ENCODE measurements at places on chromosomes 11 and 22. TPM values are rescaled to one million over a fixed set of nuclear protein-coding genes. Genes with fewer than 3 reads are reported as not detected.
A peak's percentile ranks its signal among the peaks of the same experiment; 100 is the strongest.

GRCh38 chr11:94938095-94939055 is 35.0 kb downstream of the CWC15 start:
- peak; percentile 79 for DNase-seq

The MMP12 gene
- not detected for total RNA-seq

- DNase-seq = no peak
These were observed 30.4 kb downstream of the STIM1 start for GRCh38 chr11:3885855-3886254.

DNA sequence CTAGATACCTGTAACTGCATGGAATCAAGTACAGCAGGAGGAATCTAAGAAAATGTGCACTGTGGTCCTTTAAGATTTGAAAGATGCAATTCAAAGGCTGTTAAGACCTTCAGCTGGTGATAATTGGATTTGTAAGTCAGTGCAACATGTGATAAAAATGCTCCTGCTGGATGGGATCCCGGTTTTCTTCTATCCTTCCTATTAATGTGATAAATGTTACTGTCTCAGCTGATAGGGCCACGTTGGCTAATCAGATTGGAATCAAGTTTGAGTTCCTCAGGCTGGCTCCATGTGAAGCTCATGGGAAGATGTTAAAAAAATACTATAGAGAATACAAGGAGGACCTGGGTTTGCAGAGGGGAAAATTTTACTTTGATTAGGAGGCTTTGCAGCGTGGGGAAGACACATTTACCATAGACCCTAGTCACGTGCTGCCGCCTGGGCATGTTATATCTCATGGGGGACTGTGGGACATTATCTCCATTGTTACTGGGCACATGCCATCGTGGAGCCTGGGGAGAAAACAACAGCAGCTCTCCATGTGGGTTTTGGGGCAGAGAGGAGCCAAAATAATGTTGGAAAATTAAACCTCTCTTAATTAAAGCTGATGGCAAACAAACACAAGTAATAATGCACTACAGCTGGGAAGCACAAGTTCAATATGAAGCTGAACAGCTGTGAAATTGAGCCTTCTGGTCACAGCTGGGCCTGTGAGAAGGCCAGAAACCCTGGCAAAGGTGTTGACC is 652.5 kb downstream of the NTM start:
- DNase-seq = no peak

- DNase-seq = no peak
These were observed 1.4 kb downstream of the MICAL2 start for GRCh38 chr11:12111549-12112520.

The SLC7A4 gene
- 20.4 TPM for total RNA-seq

DNA sequence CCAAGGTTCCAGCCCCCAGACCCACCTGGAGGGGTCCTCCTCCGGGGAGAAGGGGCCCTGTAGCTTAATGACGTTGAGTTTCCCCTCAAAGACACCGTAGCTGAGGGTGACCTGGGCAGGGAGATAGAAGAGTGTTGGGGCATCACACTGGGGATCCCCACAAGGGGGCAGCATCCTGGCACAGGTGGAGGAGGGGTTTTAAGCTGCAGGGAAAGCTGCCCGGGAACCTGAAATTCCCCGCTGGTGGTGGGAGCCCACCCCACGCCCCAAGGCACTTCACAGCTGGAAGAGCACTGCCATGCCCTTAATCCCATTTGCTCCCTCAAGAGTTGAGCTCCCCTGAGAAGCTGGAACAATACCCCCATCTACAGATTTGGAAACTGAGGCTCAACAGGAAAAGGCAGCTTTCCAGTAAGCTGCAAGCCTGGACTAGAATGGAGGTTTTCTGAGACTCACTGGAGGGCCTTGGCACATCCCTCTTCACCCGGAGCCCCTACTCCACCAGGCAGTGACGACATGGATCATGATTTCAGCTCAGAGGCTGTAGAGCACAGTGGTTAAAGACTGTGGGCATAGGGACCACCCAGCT is 13.7 kb downstream of the MFNG start:
- no peak for DNase-seq

- DNase-seq = no peak
These were observed 616.5 kb downstream of the BRD1 start for GRCh38 chr22:49211176-49211575.

The MAP6 gene
- 15.8 TPM for total RNA-seq

The PGM2L1 gene
- 8.4 TPM for total RNA-seq

GRCh38 chr11:70192666-70193410 is 10.3 kb upstream of the FADD start:
- peak; percentile 34 for DNase-seq

The ALDH3B2 gene
- not detected for total RNA-seq

The MMP11 gene
- total RNA-seq = 7.6 TPM

The GPHA2 gene
- total RNA-seq = not detected

The DGKZ gene
- 123 TPM for total RNA-seq

DNA sequence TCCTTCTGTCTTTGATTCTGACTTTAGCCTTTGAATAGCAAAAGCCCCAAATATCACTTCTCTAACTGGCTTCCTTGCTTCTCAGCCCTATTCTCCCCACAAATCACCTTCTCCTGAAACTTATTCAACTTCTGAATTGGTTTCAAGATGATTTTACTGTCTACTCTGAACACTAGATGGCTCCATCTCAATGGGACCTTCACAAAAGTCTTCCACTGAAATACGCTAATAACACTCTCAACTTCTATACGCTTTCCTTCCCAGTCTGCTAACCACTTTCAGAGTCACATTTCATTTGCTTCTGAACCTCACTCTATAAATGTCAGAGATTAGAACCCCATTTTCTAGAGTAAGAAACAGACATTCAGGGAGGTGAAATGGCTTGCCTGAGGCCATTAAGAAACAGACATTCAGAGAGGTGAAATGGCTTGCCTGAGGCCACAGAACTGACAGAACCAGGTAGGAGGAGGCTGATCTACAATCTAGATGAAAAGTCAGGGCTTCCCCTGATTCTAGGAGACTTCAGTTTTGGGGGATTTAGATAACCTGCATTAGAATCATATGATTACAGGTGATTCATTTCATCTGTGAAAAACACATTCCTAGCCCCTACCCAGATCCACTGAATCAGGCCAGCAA is 20.6 kb downstream of the MORC2 start:
- DNase-seq = no peak

- DNase-seq = no peak
These were observed 23.7 kb upstream of the MS4A6A start for GRCh38 chr11:60206616-60207015.

DNA sequence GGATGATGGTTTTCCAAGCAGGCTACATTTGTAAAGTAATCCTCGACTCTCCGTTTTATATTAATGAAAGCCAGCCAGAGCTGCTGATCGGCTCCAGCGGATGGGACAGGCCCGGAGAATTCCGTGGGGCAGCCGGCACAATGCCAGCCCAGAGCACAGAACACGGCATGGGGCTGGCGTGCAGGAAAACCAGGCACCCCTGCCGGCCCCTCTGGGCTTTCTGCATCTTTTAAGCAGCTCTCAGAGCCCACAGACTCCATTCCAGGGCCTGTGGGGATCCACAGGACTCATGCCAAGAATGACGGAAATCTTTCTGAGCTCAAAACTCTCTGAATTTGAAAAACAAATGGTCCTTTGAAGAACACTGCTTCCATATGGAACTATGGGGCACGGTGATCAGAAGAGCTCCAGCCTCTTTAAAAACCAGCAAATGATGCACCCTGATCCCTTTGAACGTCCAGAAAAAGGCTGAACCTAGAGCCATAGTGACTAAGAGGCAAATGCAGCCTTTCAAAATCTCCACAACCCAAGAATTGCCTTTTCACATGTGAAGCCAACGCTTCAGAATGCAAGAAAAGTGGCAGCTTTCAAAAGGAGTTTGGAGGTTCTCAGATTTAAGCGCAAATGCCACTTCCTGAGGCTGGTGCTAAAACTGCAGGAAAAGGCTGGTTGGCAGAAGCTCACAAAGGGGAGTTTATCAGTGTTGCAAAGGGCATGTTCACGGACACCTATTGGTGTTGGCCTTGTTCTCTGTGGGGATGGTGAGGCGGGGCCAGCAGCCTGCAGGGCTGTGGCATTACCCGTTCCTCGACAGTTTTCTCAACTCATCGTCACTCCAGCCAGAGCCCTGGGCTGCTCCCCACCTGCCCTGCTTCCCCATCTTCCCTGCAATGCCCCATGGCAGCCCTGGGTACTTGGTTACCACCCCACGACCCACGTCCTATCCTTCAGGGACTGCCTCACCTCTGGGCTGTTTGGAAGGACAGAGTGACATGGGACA is 212.5 kb downstream of the CTTN start:
- DNase-seq = no peak

DNA sequence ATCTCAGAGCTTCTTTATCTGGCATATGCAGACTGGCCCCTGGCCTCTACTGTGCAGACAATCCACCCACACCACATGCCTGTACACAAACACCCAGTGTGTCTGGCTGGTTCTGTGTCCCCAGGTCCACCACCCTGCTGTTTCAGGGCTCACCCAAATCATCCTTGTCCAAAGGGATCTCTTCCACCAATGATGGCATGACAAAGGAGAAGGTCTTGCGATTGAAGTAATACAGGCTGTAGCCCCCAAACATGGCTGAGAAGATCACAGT is 1.7 kb downstream of the SLC37A4 start:
- DNase-seq = no peak

GRCh38 chr11:33532720-33533385 is 167.8 kb downstream of the C11orf91 start:
- DNase-seq = no peak

The OSBP2 gene
- 0.53 TPM for total RNA-seq

DNA sequence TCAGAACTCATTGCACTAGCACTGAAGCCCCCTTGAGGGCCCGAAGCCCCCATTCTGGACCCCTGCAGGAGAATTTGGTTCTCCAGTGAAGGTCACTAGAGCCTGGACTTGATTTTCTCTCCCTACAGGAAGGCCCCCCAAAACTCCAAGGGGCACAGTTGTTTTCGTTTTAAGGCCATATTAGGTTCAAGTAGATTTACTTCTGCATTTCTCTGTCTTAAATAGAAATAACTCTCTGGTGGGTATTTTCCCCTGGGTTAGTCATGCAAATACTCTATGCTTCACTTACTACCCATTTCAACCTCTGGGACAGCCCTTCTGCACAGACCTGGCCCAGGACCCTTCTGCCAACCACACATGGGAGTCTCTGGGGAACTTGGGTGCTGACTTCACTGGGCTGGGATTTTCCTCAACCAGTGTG is 41.6 kb downstream of the WEE1 start:
- peak; percentile 62 for DNase-seq

- DNase-seq = no peak
These were observed 171.2 kb downstream of the OPCML start for GRCh38 chr11:133360860-133361688.

DNA sequence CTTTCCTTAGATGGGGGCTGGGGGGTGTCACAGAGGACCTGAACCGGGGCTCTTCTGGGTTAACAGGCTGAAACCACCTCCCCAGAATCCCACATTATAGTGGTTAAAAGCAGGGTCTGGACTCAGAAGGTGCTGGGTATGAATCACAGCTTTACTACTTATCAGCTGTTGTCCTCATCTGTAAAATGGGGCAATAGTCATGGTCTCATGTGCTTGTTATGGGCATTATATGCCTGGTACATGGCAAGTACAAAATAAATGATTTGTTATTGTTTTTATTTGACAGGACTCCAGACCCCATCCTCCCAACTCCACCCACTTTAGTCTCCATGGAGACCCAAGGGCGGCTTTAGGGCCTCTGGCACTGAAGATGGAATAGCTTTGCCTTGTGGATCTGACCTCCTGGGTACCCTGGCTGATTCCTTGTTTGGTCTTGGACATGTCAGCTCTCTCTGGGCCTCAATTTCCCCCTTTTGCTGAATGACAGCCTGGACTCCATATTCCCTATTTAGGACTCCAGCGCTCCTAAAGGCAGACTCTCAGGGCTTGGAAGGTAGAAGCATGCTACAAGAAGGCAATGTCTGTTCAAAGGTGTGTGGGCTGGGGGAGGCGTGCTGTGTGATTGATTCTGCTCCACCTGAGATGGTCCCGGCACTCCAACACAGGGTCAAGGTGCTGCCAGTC is 812 bp upstream of the SMTN start:
- DNase-seq = no peak

The RIBC2 gene
- not detected for total RNA-seq

- DNase-seq = no peak
These were observed 135.4 kb downstream of the NCAM1 start for GRCh38 chr11:113096648-113097047.

- peak; percentile 25 for DNase-seq
These were observed 10.7 kb upstream of the CTSF start for GRCh38 chr11:66579017-66579606.

- DNase-seq = no peak
These were observed 6.0 kb upstream of the MAPK11 start for GRCh38 chr22:50276143-50276542.

The CENPM gene
- total RNA-seq = not detected

The HSPB2 gene
- not detected for total RNA-seq

DNA sequence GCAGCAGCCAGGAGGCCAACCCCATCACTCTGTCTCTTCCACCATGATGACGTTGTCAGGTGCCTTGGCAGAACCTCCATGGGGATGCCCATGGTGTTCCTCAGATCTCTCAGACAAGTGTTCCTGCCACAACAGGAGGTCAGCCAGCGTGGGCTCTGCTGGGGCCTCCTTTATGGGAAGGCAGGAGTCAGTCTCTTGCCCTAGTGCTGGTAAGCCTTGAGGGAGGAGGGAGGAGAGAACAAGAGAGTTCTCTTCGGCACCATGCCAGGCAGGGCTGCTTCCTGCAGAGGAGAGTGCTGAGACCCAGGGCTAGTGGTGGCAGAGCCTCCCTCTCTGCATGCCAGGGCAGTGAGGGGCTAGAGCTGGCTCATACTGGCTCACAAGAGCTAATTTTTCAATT is 32.5 kb downstream of the GNAZ start:
- DNase-seq = no peak

- no peak for DNase-seq
These were observed 18.5 kb downstream of the MYH9 start for GRCh38 chr22:36369004-36369921.

The CALCA gene
- total RNA-seq = not detected

The ADM2 gene
- total RNA-seq = not detected

GRCh38 chr11:127138613-127139012 is 138.0 kb upstream of the KIRREL3 start:
- no peak for DNase-seq

The SLC2A11 gene
- total RNA-seq = not detected

GRCh38 chr11:97729546-97730272 is 1291.0 kb upstream of the CNTN5 start:
- DNase-seq = no peak

GRCh38 chr11:123566852-123567251 is 87.6 kb downstream of the SCN3B start:
- DNase-seq = no peak
